Sigmoid colon (tissue), 7 donors: ENCODE measurements at places on chromosomes 7 and 10. TPM values are rescaled to one million over a fixed set of nuclear protein-coding genes. Genes with fewer than 3 reads are reported as not detected.

DOCK4 gene
- polyA plus RNA-seq: 3.0 TPM

GNA12 gene
- 18.6 TPM for polyA plus RNA-seq

CDHR1 gene
- polyA plus RNA-seq: 2.4 TPM

EVX1 gene
- polyA plus RNA-seq: 0.32 TPM

RET gene
- polyA plus RNA-seq: 3.4 TPM

FEZF1 gene
- polyA plus RNA-seq: not detected

IDE gene
- polyA plus RNA-seq: 7.8 TPM
